ENCODE measurements at places on chromosomes 13 and 19.

DNA sequence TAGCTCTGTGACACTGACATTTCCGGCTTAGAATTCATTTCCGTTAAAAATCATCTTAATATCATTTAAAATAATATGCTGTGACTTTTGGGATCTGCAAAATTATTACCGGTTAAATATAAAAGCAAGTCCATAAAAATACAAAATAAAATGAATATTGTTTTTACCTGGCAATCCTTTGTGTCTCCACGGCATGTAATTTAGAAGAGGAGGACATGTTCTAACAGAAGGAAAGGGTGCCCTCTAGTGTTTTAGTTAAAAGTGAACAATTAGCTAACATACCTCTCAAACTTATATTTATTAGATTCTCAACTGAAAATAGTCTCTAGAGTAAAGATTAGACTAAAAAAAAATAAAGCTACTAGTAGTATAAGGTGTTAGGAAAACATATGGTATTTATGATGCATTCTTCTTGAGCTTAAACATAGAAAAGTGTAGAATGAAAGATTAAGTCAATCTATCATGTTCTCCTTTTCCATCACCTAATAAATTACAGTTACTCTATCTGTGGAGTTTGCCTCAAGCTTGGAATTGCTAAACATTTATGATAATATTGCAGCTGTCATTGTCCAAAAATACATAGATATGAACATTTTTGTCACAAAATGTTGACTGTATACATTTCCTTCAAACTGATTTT is 676.7 kb upstream of the SPRY2 start:
- no peak for DNase-seq

- no peak for DNase-seq
Measured at GRCh38 chr13:86918682-86919081, 752.5 kb upstream of the SLITRK5 start.

DNA sequence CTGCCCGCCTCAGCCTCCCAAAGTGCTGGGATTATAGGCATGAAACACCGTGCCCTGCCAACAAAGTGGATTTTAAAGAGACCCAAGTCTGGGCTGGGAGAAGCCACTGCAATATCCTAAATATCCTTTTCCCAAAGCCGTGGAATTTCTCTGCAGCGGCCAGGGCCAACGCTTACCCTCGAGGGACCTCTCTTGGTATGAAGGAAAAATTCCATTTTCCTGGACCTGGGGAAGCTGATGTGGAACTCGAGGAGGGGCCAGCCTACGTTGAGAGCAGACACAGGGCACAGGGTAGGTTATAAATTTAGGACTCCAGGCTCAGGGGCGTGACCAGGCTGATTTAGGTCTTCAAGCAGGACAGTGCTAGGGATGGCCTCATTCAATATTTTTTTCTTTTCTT is 17.7 kb upstream of the UPF1 start:
- no peak for DNase-seq

DNA sequence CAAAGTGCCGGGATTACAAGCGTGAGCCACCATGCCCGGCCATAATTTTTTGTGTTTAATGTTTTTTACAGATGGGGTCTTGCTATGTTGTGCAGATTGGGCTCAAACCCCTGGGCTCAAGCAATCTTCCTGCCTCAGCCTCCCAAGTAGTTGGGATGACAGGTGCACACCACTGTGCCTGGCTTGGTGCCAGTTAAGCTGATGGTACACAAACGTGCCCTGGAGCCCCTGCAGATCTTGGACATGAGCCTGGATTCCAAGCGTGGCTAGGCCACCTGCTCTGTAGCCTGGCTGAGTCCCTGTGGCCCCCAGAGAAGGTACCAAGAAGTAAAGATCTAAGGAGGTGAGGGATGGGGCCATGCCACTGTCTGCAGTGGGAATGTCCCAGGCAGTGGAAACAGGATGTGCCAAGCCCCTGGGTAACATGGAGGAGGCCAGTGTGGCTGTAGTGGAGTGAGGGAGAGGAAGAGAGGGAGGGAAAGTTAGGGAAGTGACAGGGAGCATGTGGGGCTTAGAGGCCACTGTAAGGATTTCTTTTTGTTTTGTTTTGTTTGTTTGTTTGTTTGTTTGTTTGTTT is 7.0 kb downstream of the PRODH2 start:
- no peak for DNase-seq

- no peak for DNase-seq
Measured at GRCh38 chr19:12596927-12597548, 13.6 kb downstream of the ZNF490 start.

DNA sequence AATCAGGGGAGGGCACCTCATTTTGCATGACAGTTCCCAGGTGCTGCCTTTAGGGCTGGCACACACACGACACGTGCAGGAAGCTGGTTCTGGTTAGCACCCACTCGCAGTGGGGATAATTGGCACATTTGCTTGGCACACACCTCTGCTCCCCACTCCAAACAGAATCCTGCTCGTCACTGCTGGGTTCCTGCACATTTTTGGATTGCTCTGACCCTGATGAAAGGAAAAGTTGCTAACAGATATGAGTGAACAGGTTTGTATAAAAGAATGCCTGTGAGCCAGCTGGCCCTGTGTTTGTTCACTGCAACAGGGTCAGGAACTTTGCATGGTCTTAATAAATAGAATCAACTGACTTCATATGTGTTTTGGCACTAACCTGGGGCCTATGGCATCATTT is 1500.4 kb downstream of the EFNB2 start:
- DNase-seq: no peak

GRCh38 chr13:29583073-29583785 is 12.3 kb downstream of the SLC7A1 start:
- no peak for DNase-seq

DNA sequence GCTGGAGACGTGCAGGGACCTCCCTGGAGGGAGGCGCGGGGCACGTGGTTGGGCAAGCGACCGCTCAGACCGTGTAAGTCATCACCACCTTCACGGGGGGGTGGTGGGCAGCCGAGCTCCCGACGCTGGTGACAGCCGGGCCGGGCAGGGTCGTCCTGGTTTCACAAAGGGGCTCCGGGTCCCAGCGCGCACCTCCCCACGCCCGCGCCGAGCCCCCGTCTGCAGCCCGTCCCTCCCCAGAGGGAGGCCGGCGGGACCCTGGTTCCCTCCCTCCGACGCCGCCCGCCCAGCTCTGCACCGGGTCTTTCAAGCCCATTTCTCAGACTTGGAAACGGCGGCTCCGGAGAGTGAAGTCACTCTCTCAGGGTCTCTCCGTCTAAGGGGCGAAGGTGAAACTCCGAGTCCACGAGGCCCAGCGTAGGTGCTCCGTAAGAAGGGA is 729 bp upstream of the ARID3A start:
- DNase-seq: no peak

GRCh38 chr19:50750010-50750409 is 20.3 kb upstream of the GPR32 start:
- no peak for DNase-seq

GRCh38 chr19:32223595-32224370 is 121.6 kb upstream of the ZNF507 start:
- DNase-seq: no peak

- DNase-seq: no peak
Measured at GRCh38 chr19:326871-327270, 17.7 kb downstream of the MIER2 start.

- DNase-seq: no peak
Measured at GRCh38 chr13:25764378-25764777, 287.4 kb downstream of the SHISA2 start.

- DNase-seq: no peak
Measured at GRCh38 chr13:111123221-111123620, 8.1 kb downstream of the ARHGEF7 start.

- no peak for DNase-seq
Measured at GRCh38 chr13:93234459-93234858, 7.9 kb downstream of the GPC6 start.

DNA sequence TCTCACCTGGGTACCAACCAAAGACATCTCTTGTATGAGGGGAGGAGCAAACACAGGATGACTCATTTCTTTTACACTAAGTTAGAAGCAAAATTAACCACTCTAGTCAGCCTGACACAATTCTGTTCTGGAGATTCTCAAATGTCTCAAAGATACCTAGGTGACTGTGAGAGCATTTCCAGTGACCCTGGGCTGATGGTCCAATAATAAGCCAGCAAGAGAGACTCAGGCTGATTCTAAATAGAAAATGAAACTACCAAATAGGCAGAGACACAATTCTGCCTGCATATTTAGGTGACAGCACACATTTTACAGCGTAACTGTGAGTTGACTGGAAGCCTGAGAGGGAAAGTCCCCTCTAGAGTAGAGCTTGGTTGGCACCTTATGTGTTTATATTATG is 16.3 kb downstream of the ZNF91 start:
- no peak for DNase-seq

DNA sequence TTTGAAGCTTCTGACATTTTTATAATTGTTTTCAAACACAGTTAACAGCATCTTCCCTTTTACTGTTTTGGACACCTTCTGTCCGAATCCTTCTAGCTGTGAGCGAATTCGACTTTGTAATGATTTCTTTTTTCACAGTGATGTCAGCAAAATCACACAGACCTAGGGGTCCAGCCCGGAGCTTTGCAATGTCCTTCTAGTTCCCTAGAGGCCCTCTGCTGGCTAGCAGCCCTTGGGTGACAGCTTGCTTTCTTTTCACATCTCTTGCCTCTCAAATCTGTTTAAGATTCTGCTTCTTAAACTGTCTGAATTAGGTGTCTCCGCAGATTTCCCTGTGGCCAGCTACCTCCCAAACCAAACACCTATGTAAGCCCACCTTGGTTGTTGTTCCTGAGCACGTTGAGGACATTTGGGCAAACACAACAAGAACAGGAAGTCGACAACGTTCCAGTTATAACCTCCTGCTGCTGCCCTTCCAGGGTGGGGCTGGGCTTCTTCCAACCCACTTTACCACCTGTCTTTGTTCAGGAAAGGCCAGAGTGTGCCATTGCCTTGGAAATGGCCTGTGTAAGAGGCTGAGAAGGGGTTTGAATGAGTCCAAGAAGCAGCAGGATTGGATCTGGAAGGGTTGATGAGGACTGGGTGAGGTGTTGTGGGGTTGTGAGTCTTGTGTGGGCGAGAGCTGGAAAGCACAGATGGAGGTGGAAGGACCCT is 123.1 kb downstream of the ATP8A2 start:
- DNase-seq: no peak

GRCh38 chr13:73335210-73335609 is 276.4 kb downstream of the KLF5 start:
- no peak for DNase-seq

- DNase-seq: no peak
Measured at GRCh38 chr13:33328701-33329100, 43.1 kb upstream of the STARD13 start.

DNA sequence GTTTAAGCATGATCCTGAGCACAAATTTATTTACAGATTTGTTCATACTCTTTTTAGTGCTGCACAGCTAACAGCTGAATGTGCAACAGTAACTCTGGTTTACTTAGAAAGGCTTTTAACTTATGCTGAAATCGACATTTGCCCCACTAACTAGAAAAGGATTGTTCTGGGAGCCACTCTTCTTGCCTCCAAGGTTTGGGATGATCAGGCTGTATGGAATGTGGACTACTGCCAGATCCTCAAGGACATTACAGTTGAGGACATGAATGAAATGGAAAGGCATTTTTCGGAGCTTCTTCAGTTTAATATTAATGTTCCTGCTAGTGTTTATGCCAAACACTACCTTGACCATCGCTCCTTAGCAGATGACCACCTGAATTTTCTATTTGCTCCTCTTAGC is 16.0 kb downstream of the ZNF100 start:
- DNase-seq: no peak

GRCh38 chr19:58400316-58400915 is 5.0 kb downstream of the RNF225 start:
- no peak for DNase-seq

- no peak for DNase-seq
Measured at GRCh38 chr13:27572234-27572901, 48.0 kb downstream of the LNX2 start.

DNA sequence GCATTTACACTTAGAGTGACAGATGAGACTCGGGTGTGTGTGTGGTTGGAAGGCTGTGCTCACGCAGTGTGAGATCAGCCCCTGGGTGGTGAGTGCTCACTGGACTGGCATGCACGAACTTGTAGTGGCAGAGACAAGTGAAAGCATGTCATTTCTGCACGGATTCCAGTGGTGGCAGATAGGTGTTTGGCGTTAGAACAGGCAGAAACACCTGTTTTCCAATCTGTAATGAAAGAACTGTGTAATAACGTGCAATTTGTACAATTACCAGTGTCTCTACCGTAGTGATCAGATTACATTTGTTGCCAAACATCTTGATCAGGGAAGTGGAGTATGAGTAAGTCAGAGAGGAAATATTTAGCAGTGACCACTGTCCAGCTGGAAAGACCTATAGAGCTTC is 8.2 kb downstream of the LAMP1 start:
- no peak for DNase-seq

DNA sequence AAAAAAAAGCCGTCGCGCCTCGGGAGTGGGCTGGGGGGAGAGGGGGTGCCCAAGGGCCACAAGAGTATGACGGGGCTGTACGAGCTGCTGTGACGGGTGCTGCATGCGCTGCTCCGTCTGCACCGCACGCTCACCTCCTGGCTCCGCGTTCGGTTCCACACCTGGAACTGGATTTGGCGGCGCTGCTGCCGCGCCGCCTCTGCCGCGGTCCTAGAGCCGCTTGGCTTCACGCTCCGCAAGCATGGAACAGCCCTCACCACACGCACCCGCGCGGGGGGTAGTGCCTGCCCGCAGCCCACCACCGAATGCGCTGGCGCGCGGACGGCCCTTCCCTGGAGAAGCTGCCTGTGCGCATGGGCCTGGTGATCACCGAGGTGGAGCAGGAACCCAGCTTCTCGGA is 18.8 kb downstream of the C1QTNF9 start:
- DNase-seq: no peak

DNA sequence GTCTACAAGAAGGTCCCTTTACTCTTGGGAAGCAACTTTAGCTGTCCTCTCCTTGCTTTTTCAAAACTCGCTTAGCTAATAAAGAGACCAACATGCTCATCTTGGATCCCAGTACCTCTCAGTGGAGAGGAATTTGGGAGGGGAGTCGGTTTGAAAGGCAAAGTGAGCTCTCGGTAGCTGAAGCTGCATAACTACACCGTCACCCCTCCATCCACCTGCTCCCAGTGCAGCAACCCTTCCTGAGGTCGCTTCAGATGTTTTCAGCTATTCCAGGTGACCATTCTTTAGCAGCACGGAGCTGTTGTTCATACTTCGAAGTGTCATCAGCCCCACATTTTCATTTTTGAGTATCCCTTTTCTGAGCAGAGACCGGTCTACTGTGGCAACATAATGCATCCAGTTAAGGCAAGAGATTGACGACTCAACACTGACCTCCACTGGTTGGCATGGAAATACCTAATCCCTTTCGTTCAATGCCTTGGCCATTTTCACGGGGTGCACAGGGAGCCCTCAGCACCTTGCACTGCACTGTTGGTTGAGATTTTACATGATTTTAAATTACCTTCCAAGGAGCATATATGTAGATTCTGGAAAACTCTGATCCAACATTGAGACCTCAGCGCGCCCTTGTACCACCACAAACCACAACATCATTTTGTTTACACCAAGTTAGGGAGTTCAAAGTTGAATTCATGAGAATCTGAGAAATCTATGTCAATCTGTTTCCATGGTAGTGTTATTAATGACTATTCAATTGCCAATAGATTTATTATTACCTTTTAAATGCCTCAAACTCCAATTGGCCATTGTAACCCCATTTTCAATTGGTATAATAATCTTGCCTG is 42.2 kb downstream of the DLEU7 start:
- DNase-seq: no peak

GRCh38 chr19:10109528-10109927 is 2.0 kb upstream of the P2RY11 start:
- no peak for DNase-seq

Data from breast epithelium (tissue), 4 donors.